Upper lobe of right lung (tissue), 1 donor: ENCODE measurements at places on chromosomes 1 and 21. TPM values are rescaled to one million over a fixed set of nuclear protein-coding genes. Genes with fewer than 3 reads are reported as not detected.

Gene ITLN2
- total RNA-seq: 44.1 TPM

GRCh38 chr1:200221614-200222282, 188.1 kb downstream of the ZNF281 start:
- H3K36me3 ChIP-seq: no peaks in the 10 kb centered on the region
- DNase-seq: no peak
- no peaks in the 10 kb centered on the region for H3K27me3 ChIP-seq
- no peak overlapping the region for H3K4me3 ChIP-seq
- H3K27ac ChIP-seq: no peak overlapping the region

Gene NEXN
- total RNA-seq: 26.4 TPM

DNA sequence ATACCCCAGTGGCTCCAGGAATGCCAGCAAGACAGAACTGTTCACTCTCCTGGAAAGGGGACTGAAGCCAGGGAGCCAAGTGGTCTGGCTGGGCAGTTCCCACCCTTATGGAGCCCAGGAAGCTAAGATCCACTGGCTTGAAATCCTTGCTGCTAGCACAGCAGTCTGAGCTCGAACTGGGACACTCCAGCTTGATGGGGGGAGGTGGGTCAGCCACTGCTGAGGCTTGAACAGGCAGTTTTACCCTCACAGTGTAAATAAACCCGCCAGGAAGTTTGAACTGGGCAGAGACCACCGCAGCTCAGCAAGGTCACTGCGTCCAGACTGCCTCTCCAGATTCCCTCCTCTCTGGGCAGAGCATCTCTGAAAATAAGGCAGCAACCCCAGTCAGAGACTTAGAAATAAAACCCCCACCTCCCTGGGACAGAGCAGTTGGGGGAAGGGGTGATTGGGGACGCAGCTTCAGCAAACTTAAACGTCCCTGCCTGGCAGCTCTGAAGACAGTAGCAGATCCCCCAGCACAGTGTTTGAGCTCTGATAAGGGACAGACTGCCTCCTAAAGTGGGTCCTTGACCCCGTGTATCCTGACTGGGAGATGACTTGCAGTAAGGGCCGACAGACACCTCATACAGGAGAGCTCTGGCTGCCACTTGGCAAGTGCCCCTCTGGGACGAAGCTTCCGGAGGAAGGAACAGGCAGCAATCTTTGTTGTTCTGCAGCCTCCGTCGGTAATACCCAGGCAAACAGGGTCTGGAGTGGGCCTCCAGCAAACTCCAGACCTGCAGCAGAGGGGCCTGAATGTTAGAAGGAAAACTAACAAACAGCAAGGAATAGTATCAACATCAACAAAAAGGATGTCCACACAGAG, 568.4 kb downstream of the PLA2G4A start:
- no peak overlapping the region for H3K27ac ChIP-seq
- no peak overlapping the region for H3K4me3 ChIP-seq
- no peaks in the 10 kb centered on the region for H3K36me3 ChIP-seq
- H3K27me3 ChIP-seq: no peaks in the 10 kb centered on the region
- no peak for DNase-seq

DNA sequence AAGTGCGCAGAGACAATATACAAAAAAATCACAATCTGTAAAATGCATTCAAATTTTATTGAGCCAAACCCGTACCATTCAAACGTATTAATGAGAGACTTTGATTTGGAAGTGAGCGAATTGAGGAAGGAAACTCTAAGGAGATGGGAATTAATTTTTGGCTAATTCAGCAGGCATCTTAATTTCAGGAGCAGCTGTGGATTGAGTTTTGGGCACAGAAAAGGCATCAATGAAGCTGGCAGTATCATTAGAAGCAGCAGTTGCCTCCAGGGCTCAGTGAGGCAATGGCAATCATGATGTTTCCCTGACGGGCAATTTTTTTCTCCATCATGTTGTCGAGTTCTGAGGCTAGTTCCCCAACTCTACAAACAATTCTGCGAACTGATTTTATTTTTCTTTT, 2041.6 kb downstream of the NCAM2 start:
- no peak overlapping the region for H3K27ac ChIP-seq
- no peak overlapping the region for H3K4me3 ChIP-seq
- no peak for DNase-seq
- H3K36me3 ChIP-seq: no peaks in the 10 kb centered on the region
- H3K4me1 ChIP-seq: no peaks in the 10 kb centered on the region
- no peaks in the 10 kb centered on the region for H3K27me3 ChIP-seq

DNA sequence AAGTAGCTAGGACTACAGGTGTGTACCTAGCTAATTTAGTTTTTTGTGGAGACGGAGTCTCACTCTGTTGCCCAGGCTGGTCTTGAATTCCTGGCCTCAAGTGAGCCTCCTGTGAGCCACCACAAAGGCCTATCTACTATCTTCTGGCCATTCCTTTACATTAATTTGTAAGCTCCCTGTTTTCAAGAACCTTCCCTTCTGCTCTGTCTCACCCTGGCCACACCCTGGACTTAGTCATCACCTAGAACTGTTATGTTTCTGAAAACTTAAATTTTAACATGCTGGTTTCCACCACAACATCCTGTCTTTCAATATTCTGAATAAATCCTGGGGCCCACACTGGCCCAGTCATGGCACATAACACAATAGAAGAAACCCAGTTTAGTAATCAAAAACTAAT, 4.9 kb upstream of the B4GALT3 start:
- DNase-seq: peak; percentile 29
- H3K4me3 ChIP-seq: no peak overlapping the region
- peaks cover 47% of the 10 kb centered on the region for H3K4me1 ChIP-seq
- H3K27me3 ChIP-seq: no peaks in the 10 kb centered on the region
- peak overlapping the region; percentile 65 for H3K27ac ChIP-seq

- peak; percentile 87 for DNase-seq
These were observed 54.7 kb downstream of the MEF2D start for GRCh38 chr1:156445789-156446263.

GRCh38 chr1:175405766-175406165, 213.2 kb upstream of the KIAA0040 start:
- DNase-seq: no peak
- H3K27ac ChIP-seq: no peak overlapping the region
- H3K36me3 ChIP-seq: no peaks in the 10 kb centered on the region
- H3K4me1 ChIP-seq: no peaks in the 10 kb centered on the region
- no peak overlapping the region for H3K4me3 ChIP-seq
- no peaks in the 10 kb centered on the region for H3K27me3 ChIP-seq

GRCh38 chr1:239814306-239814881, 277.3 kb upstream of the FMN2 start:
- no peak overlapping the region for H3K27ac ChIP-seq
- H3K4me3 ChIP-seq: no peak overlapping the region
- H3K27me3 ChIP-seq: no peaks in the 10 kb centered on the region
- H3K36me3 ChIP-seq: no peaks in the 10 kb centered on the region

DNA sequence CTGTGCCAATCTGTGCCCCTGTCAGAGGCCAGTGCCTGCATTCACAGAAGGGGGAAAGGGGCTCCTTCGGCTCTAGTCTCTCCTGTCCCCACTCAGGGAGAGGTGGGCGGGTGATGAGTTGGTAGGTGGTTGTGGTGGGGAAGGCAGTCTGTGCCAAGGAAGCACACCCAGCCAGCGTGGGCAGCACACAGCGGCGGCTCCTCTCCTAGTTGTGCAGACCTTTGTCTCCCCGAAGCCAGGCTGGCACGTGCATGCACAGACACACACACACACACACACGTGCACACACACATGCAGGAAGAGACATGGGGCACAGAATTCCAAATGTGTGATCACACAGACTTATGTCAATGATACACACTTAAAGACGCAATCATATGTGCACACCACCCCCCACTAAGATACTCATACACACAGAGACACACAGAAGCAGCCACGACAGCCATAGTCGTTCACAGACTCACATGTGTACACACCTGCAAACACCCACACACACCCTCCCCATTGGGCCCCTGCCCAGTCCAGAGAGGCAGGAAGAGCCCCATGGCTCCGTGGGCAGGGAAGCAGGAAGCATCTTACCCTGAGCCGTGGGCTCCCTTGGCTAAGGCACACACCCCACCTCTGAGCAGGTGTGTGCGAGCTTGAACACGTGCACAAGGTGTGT, 16.4 kb downstream of the RIMS3 start:
- no peak overlapping the region for H3K27ac ChIP-seq
- no peak for DNase-seq
- no peak overlapping the region for H3K4me3 ChIP-seq
- H3K27me3 ChIP-seq: no peaks in the 10 kb centered on the region
- no peaks in the 10 kb centered on the region for H3K4me1 ChIP-seq

Gene GORAB
- total RNA-seq: 13.9 TPM

DNA sequence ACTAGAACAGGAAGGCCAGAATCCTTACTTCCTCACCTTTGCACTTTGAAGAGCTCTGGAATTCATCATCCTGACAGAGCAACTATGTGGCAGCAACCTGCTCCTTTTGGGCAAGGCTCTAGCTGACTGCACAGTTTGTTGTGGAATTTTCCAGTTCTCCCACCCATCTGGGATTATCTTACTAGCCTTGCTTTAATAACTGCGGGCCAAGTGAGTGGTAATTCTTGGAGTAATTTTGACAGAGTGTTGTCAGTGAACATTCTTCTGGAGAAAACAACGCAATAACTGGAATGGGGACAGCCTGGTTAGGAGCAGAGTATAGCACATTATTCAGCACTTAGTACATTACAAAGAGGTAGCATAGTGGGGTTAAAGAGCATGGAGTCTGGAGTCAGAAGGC, 75.3 kb downstream of the NTMT2 start:
- H3K36me3 ChIP-seq: no peaks in the 10 kb centered on the region
- no peak overlapping the region for H3K27ac ChIP-seq
- no peak overlapping the region for H3K4me3 ChIP-seq
- no peaks in the 10 kb centered on the region for H3K4me1 ChIP-seq
- DNase-seq: no peak
- H3K27me3 ChIP-seq: no peaks in the 10 kb centered on the region

DNA sequence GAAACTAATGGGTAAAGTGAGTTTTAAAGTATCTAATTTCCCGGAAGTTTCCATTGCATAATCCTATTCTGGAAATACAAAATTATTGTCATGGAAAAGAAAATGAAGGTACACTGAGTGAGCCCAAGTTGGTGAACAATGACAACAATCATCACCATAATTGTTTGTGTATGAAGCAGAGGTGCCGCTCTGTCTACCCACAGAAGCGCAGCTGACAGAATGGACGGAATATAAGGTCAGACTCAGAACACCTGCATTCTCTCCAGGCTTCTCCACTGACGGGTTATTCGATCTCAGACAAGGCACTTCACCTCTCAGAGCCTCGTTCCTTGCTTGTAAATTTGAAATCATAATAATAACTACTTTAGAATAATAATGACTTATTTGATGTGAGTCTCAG, 99.1 kb upstream of the NGF start:
- no peak overlapping the region for H3K4me3 ChIP-seq
- no peaks in the 10 kb centered on the region for H3K36me3 ChIP-seq
- H3K27ac ChIP-seq: no peak overlapping the region
- H3K27me3 ChIP-seq: no peaks in the 10 kb centered on the region

Gene HEYL
- total RNA-seq: 17.7 TPM

DNA sequence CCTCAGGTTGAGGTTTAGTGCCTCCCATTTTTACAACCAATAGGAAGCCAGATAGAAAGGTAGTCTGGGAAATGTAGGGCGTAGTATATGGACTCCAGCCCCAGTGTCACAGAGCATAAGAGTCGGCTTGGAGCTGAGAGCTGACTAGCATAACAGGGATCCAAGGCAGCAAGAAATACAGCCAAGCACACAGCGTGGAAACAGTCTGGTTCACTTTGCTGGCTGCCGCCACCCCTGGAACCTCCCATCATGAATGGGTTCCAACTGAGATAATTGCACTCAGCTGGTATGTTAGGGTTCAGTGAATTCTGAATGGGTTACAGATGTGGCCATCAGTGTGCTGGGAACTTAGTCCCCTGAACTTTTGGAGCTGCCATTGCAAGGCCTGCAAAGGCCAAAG, 76.7 kb upstream of the GPR88 start:
- H3K27ac ChIP-seq: no peak overlapping the region
- no peaks in the 10 kb centered on the region for H3K4me1 ChIP-seq
- no peaks in the 10 kb centered on the region for H3K36me3 ChIP-seq
- H3K4me3 ChIP-seq: no peak overlapping the region
- DNase-seq: no peak

- no peak overlapping the region for H3K27ac ChIP-seq
- H3K36me3 ChIP-seq: peaks cover 10% of the 10 kb centered on the region
- H3K27me3 ChIP-seq: no peaks in the 10 kb centered on the region
- peaks cover 21% of the 10 kb centered on the region for H3K4me1 ChIP-seq
- no peak overlapping the region for H3K4me3 ChIP-seq
These were observed 1.1 kb downstream of the HSF2BP start for GRCh38 chr21:43658088-43658741.

GRCh38 chr1:90475631-90476030, 241.5 kb downstream of the BARHL2 start:
- no peak overlapping the region for H3K4me3 ChIP-seq
- no peaks in the 10 kb centered on the region for H3K4me1 ChIP-seq
- no peak for DNase-seq
- no peaks in the 10 kb centered on the region for H3K36me3 ChIP-seq
- H3K27me3 ChIP-seq: no peaks in the 10 kb centered on the region
- no peak overlapping the region for H3K27ac ChIP-seq

Gene LYPD8
- total RNA-seq: not detected

DNA sequence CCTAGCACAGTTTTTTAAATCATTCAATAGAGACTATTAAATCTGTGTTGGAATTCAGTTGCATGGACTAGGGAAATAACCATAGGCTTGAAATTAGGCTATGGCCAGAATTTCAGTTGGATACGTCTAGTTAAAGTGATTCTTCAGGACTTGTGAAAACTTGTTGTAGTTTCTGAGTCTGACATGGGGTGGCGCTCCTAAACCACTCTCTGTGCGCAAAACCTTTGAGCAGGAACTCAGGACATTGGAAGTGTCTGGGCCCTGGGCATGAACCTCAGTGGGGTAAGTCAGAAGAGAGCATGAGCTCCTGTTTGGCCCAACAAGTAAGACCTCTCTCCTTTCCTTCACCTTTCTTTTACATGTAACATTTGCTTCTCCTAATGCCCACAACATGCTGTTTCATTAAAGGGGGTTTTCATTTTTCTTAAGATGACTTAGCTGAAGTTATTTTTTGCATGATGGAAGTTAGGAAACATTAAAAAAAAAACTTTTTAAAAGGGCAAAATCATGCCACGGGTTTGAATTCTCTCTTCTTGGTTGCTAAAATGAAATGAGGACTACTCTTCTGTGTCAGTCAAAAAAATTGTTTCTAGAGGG, 17.1 kb upstream of the CCDC190 start:
- H3K36me3 ChIP-seq: no peaks in the 10 kb centered on the region
- H3K4me1 ChIP-seq: no peaks in the 10 kb centered on the region
- no peaks in the 10 kb centered on the region for H3K27me3 ChIP-seq
- no peak for DNase-seq

GRCh38 chr1:224815647-224816046, 113.8 kb upstream of the DNAH14 start:
- no peaks in the 10 kb centered on the region for H3K4me1 ChIP-seq
- no peaks in the 10 kb centered on the region for H3K36me3 ChIP-seq
- H3K27ac ChIP-seq: no peak overlapping the region
- no peak for DNase-seq
- no peaks in the 10 kb centered on the region for H3K27me3 ChIP-seq

GRCh38 chr1:22339237-22339636, 112.4 kb upstream of the ZBTB40 start:
- no peak for DNase-seq
- no peak overlapping the region for H3K4me3 ChIP-seq
- H3K27ac ChIP-seq: no peak overlapping the region
- no peaks in the 10 kb centered on the region for H3K36me3 ChIP-seq

GRCh38 chr21:36567216-36567885, 87.4 kb upstream of the CLDN14 start:
- DNase-seq: no peak
- H3K36me3 ChIP-seq: no peaks in the 10 kb centered on the region
- H3K27me3 ChIP-seq: peaks cover 16% of the 10 kb centered on the region
- H3K4me1 ChIP-seq: no peaks in the 10 kb centered on the region

Gene S100A14
- 112 TPM for total RNA-seq
